ENCODE measurements at places on chromosomes 7 and 10.
A peak's percentile ranks its signal among the peaks of the same experiment; 100 is the strongest.

DNA sequence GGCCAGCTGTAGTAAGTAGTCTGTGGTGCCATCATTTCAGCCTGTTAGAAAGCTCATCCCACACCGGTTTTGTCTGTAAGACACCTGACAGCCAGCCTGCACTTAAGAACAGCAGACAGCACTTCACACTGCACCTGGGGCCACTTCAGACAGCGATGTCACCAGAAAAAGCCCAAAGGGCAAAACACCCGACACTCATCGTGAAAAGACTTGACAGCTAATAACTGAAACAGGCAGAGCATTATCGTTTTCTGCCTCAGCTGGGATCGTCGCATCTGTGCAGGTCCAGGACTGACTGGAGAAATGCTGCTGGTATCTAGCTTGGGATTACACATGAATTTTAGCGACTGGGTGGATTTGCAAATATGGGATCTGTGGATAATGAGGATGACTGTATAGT lies 16.8 kb upstream of the LAT2 start:
- DNase-seq = no peak

DNA sequence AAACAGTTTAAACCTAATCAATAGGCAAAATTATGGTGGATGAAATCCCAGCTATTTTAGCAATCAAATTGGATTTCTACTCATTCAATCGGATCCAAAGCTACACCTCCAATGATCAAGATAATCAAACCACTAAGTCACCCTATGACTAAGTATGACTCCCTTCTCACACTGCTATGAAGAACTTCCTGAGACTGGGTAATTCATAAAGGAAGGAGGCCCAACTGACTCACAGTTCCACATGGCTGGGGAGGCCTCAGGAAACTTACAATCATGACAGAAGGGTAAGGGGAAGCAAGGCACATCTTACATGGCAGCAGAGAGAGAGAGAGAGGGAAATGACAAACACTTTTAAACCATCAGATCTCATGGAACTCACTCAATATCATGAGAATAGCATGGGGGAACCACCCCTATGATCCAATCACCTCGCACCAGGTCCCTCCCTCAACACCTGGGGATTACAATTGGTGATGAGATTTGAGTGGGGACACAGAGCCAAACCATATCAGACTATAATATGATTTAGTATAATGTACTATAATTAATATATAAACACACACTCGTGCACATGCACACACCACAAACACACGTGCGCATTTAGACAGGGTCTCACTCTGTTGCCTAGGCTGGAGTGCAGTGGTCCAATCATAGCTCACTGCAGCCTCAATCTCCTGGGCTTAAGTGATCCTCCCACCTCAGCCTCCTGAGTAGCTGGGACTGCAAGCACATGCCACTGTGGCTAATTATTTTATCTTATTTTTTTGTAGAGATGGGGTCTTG lies 213.6 kb upstream of the FOXK1 start:
- DNase-seq = no peak

GRCh38 chr10:130901311-130902165 lies 410.0 kb downstream of the TCERG1L start:
- no peak for DNase-seq

DNA sequence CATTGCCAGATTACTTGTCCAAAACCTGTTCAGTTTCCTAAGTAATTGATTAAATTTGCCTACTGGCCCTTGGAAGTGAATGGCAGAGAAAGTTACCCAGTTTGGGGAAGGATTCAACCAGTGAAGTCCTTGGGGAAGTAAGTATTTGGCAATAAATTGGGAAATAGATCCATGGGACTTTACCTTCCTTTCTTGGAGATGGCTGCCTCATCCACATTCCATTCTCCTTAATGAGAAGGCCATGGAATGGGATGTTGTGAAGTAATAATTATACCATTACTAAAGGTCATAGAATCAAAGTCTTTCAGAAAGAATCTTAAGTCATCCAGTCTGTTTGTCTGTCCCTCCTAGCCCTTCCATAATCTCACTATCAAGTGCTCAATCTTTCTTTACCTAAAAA lies 4.5 kb upstream of the COPG2 start:
- no peak for DNase-seq

- DNase-seq = no peak
These were observed 158.5 kb downstream of the CDH23 start for GRCh38 chr10:71555087-71555723.

DNA sequence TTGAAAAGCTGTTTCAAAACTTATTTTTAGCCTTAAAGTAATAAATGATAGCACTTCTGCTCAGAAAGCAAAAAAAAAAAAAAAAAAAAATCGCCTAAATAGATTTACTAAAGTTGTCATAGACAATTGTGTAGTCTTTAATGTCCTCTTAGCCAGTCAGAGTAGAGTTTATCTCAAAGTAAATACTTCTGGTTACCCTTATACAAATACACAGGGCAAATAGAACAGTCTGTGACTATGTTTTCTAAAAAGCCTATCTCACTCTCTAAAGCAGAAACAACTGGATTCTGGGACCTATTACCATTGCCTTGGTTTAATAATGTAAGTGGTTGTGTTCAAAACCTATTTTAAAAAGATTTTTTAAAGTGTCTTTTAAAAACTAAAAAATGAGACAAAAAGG lies 156.2 kb upstream of the THSD7A start:
- DNase-seq = no peak

GRCh38 chr10:42652858-42653257 lies 14.5 kb upstream of the ZNF33B start:
- no peak for DNase-seq

DNA sequence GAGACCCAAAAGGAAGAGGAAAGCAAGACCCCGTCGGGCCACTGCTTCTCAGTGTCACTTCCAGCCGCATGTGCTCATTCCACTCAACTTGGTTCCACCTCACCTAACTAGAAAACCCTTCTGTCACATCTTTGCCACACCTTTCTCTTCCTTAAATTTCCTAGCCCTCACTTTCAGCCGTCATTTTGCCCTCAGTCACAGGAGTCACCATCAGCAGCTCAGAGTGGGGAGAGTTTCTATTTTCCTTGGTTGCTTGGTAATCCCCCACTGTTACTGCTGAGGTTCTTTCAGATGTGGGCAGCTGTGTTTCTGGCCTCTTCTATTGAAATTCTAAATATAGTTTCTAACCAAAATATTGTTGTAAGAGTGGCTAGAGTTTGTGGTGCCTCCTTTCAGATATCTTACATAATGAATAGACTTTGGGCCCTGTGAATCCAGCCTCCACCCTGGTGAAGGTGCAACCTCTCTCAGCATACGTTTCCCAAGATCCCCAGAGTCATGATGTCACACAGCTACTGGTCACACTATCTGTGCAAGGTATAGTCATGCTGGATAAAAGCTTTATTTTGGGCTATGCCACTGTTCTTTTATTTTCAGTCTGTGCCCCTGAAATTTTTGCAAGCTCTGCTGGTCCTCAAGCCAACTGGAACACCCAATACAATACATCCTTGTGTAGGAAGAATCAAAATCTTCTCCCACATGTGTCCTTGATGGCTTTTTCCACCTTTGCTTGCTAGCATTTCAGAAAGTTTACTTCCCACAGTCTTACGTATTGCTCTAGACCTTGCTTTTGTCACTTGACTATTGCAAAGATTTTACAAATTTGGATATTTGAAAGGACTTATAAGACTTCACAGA lies 9.2 kb downstream of the AGBL3 start:
- DNase-seq = no peak

DNA sequence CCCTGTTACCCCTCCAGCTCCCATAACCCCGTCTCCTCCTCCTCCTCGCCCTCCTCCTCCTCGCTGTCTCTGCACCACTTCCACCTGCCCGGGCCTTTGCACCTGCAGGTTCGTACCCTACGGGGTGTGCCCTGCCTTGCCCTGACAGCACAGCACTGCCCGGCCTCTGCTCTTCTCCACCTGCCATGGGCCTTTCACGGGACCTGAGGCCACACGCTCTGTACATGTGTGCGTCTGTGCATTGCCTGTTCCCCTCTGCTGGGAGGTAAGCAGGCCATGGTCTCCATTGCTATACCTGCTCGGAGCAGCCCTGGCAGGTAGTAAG lies 40.0 kb downstream of the MICALL2 start:
- DNase-seq = no peak

DNA sequence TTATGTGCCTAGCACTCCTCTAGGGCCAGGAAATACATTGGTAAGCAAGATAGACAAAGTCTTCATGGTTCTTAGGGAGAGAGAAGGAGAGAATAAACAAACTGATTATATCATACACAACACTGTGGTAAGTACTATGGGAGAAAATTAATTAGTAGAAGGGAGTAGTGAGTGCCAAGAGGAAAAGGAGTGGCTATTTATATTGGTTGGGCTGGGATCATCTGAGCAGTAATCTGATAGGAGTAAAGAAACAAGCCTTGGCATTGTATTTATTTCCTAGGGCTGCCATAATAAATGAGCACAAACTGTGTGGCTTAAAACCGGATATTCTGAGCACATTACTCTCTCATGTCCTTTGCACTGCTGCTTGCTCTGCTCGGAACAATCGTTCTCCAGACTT lies 158.1 kb upstream of the PHF14 start:
- no peak for DNase-seq

DNA sequence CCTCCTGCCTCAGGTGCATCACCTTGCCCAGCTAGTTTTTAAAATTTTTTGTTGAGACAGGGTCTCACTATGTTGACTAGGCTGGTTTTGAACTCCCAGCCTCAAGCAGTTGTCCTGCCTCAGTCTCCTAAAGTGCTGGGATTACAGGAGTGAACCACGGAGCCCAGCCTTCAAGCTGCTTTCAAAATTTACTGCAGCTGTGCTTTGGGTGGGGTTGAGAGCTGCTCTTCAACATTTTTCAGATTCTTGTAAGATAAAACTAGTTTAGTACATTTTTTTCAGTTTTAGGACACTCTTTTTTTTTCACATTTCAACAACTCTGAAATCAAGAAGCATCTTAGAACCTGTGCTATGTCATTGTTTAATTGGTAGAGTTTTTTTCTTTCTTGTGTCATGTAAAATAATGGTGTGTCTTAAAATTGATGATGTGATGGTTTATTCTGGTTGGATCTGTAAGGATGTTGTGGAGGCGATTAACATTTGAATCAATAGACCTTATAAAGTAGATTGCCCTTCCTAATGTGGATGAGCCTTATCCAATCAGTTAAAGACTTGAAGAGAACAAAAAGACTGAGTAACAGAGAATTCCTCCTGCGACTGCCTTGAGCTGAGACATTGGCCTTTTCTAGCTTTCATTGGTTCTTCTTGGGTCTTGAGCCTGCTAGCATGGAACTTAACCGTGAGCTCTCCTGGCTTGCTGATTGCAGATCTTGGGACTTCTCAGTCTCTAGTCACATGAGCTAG lies 13.5 kb downstream of the PLEKHA8 start:
- DNase-seq = no peak

DNA sequence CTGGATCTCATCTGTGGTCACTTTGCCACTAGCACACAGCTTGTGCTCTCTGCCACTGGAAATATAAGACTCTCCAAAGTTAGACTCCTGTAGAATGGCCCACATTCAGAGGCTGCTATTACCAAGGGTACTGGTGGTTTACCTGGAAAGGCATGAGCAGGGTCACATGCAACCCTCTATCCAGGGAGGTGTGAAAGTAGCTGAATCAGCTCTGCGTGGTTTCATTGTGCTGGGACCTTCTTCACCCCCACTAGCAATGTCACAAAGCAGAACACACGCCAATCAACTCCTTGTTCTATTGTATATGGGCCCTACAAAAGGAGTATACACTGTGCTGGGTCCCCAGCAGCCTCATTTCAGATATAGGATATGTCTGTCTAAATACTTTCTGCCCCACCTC lies 353.6 kb upstream of the AUTS2 start:
- no peak for DNase-seq

- DNase-seq = no peak
These were observed 16.7 kb downstream of the SUGCT start for GRCh38 chr7:40151504-40151903.

- DNase-seq = no peak
These were observed 90.1 kb downstream of the NPSR1 start for GRCh38 chr7:34747867-34748727.

GRCh38 chr7:149736478-149737360 lies 36.7 kb downstream of the ZNF467 start:
- DNase-seq = no peak

GRCh38 chr10:84484541-84484940 lies 156.2 kb downstream of the CCSER2 start:
- DNase-seq = no peak

- no peak for DNase-seq
These were observed 30.7 kb downstream of the ELFN1 start for GRCh38 chr7:1700536-1701333.

DNA sequence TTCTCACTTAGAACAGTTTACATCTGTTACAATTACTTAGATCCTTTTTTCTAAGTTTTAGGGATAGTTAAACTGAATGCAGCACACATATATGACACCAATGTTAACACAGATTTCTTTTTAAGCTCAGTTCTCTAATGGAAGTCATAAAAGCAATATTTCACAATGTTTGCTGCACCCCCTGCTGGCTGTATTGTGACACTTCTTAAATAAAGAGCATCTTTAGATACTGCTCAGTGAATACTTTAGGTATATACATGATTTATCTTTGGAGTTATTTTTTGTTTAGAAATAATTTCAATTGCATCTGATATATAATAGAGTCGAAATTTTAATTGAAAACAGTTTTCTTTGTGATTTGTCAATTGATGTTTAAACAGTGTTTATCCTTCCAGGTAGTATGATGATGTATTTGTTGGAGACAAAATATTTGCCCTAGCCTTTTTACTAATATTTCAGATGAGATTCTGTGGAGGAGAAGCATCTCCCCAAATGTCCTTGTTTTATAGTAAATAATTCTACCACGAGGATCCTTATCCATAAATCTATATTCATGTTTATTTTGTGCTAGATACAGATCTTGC lies 174.4 kb downstream of the ST7 start:
- DNase-seq = peak; percentile 61

DNA sequence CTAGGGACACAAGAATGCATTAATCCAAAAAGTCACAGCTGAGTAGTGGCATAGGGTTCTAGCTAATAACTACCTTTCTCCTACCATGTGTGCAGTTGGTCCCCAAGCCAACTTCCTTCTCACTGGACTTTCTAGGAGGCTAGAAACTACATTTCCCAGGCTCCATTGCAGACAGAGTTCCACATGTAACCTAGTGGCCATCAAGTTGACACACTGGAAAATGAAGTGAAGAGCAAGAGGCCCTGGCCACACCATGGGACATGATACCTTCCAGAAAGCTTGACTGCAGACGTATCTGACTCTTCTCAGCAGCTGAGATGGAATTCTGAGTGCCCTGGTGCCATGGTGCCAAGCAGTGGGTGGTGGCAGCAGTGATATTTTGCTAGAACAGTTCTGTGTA lies 49.8 kb upstream of the TMEM273 start:
- no peak for DNase-seq

GRCh38 chr10:16184096-16184597 lies 252.7 kb upstream of the PTER start:
- DNase-seq = no peak

DNA sequence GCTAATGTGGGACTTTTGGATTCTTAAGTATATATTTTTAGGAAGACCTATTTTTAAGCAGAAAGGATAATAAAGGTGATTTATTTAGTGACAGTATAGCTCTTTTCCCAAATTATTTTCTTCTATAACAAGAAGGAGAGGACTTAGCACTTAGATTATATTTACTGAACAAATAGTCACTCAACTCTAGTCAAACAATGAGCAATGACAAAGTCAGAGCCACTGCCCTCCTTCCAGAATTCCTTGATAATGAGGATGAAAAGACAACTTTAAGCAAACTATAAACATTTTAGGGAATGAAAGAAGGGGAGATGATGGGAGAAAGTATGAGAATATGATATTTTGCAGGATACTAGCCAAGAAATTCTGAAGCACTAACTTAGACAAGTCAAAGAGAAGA lies 293.5 kb upstream of the YAE1 start:
- no peak for DNase-seq

Data from globus pallidus (tissue), 1 donor.